ENCODE measurements at places on chromosomes 3 and 15. TPM values are rescaled to one million over a fixed set of nuclear protein-coding genes. Genes with fewer than 3 reads are reported as not detected.

- H3K27ac ChIP-seq = no peak overlapping the region
- H3K4me3 ChIP-seq = no peak overlapping the region
- no peak for DNase-seq
Observed at GRCh38 chr15:80179025-80179759, 26.4 kb downstream of the FAH start.

DNA sequence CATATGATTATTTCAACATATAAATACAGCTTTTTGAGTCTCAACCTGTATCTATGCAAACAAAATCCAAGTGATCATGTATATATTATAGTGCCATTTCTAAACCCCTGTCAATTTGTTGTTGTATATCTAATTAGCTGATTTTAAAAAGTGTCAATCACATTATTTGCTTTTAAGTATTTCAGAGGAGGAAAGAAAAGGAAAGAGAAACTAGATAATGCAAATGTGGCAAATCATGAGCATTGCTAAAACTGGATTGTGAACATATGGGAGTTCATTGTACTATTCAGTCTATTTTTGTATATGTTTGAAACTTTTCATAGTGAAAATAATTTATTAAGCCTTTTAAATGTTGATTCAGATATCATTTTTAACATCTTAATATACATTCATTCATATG lies 190.7 kb downstream of the ZIC4 start:
- DNase-seq = no peak
- no peaks in the 10 kb centered on the region for H3K27me3 ChIP-seq
- H3K4me3 ChIP-seq = no peak overlapping the region
- H3K36me3 ChIP-seq = no peaks in the 10 kb centered on the region
- H3K27ac ChIP-seq = no peak overlapping the region

Gene PLOD2
- 2.0 TPM for total RNA-seq

GRCh38 chr3:107938143-107938542 lies 152.7 kb downstream of the CD47 start:
- H3K36me3 ChIP-seq = no peaks in the 10 kb centered on the region
- H3K27me3 ChIP-seq = peaks cover 24% of the 10 kb centered on the region
- H3K4me1 ChIP-seq = peaks cover 16% of the 10 kb centered on the region

DNA sequence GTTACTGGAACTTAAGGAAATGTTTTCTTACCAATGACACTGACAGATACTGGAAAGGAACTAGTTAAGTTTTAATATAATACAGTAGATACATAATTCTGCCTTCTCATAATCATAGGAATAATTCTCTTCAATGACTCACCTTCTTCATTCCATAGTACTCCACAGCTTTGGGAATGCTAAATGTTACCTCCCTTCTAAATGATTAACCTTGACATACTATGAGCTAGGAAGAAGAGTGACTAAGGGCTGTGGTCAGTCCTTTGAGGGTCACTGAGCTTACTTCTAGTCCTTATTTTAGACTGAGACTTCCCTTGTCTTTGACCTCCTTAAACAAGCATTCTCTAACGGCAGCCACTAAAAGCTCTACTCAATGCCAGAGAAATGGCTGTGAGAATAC lies 69.6 kb upstream of the PPIB start:
- H3K36me3 ChIP-seq = peaks cover 10% of the 10 kb centered on the region
- no peaks in the 10 kb centered on the region for H3K27me3 ChIP-seq
- peaks cover 12% of the 10 kb centered on the region for H3K4me1 ChIP-seq
- no peak overlapping the region for H3K4me3 ChIP-seq
- DNase-seq = no peak

DNA sequence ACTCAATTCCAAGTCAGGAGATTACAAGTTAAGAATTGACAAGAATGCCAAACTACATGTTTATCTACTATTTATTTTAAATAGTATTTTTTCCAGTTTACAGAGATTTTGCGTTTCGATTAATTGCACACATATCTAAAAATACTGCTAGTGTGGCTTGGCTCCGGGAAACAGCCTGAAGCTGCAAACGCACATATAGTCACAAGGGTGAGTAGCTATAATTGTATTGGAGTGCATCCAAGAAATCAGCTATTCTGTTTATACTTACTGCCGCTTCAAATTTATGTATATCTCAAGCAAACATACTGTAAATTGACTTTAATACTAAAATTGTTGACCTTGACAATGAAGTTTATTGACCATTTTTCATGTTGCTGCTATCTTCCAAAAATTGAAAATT lies 77.0 kb upstream of the PLSCR5 start:
- no peak overlapping the region for H3K4me3 ChIP-seq
- H3K36me3 ChIP-seq = no peaks in the 10 kb centered on the region
- no peaks in the 10 kb centered on the region for H3K4me1 ChIP-seq
- DNase-seq = no peak
- H3K27me3 ChIP-seq = no peaks in the 10 kb centered on the region
- H3K27ac ChIP-seq = no peak overlapping the region
